ENCODE measurements at places on chromosomes 5 and 9.

DNA sequence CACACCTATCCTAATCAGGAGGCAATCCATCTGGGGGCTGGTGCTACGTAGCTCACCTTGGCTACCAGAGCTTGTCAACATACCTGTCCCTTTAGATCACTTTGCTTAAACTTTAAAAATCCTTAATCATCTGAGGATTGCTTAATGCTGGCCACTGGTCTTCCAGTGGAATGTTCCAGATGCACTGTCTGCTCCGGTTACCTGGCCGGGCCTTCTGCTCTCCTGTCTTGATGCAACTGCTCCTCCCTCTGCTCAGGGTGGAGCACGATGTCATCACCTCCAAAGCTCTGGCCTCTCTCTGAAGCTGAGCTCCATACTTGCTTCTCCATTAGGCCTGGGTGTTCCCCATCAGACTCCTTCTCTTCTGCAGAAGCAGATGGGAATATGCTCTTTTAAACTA is 106.5 kb upstream of the OTULINL start:
- no peak for DNase-seq

DNA sequence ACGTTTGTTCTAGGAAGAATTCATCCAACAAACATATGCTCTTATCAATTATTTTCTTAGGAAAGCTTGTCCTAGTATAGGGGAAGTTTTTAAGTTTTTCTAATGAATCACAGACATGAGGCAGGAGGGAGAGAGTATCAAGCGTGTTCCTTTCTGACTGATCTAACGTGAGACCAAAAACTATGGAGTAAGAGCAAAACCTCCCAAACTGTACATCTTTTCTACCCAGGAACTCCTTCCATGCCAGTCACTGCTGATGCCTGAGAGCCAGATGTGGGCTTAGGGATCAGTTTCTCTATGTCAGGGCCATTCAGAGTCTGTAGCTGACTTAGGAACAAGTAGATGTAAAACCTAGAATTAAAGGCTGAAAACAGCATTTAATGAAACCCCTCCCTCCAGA is 51.7 kb upstream of the NFIB start:
- no peak for DNase-seq

DNA sequence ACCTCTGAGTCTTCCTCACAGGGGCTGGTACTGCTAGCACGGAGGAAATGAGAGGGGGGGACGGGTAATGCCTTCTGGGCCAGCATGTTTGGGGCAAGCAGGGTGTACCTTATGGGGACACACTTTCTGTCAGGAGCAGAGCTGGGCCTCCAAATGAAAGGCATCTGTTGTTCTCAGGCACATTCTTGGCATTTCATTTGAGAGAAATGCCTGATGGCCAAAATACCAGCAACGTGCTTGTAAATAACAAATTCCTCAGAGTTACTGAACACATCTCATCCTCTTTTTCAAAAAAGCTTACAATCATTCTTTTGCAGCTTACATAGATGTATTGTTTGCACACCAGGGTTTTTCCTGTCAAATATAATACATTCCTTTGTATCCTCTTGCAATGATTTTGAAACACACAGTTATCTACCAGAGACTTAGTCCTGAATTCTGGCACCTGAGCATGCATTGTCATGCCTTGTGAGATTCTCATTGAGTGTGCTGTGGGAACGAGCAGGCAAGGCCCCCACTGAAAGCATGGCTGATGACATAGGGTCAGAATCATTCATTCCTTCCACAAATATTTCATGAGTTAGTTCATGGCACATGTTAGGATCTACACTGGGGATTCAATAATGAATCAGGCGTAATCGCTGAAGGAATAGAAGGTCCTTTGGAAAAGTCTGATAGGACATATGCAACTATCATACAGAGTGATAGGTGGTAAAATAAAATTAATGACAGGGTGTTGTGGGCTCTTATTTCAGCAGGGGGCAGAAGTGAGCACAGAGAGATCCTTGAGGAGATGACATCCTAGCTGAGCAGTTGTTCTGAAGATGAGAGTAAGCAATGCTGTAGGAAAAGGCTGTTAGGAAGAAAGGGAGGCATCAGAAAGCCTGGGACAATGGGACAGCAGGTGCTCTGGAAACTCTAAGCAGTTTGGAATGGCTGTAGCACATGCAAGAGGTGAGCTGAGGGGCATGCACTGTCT is 260.9 kb upstream of the TUT7 start:
- peak; percentile 17 for DNase-seq

GRCh38 chr5:118791926-118792734 is 196.2 kb downstream of the DTWD2 start:
- peak; percentile 7 for DNase-seq

DNA sequence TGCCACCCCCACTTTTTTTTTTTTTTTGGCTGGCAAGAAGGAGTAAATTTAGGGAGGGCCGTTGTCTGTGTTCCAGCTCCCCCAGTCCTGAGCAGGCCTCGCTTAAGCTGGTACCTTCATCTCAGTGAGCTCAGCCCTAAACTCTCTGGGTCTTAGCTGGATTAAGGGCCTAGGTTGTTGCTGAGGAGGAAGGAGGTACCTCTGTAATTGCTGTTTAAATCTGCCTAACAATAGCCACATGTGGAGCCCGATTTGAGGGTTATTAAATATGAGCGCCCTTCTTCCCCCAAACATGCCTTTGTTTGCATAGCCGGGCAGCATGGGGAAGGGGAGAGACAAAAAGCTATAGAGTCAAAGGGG is 179.0 kb upstream of the PITX1 start:
- DNase-seq = no peak

GRCh38 chr5:59562756-59563389 is 330.7 kb downstream of the PDE4D start:
- no peak for DNase-seq

GRCh38 chr5:175460126-175460525 is 16.1 kb upstream of the DRD1 start:
- no peak for DNase-seq

GRCh38 chr5:109408991-109409843 is 557 bp downstream of the PJA2 start:
- peak; percentile 85 for DNase-seq

DNA sequence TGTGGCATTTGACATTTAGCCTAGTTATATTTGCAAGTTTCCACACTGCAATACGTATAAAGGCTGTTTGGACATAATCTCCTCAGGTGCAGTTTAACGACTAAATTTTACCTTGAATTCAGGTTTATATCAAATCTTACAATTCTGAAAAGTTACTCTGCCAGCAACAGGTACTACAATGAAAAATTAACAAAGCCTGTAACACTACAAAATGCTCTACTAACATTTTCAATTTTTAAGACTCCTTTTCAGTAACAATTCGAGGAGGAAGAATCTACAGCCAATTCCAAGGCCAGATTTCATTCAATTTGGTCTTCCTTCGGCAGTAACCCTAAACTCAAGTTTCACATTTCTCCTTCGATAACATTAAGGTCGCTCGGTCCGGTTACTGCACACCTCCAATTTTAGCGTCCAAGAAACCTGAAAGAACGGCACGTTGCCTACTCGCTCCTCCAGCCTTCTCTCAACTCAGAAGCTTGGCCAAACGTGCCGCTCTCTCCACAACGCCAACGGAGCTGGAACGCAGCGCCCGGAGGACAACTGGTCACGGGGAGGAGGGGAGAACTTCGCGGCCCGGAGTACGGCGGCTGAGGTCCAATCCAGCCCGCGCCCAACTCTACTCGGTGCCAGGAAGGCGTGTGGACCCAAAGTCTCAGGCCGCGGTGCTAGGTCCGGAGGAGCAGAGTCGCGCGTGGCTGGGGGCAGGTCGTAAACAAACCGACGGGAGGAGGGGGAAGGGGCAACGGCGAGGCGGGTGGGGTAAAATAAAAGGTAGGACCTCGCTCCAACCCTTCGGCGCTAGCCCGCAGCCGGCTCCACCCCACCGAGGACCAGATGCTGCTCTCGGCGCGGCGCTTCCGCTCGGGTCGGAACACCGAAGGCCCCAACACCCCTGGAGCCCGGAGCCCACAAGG is 681 bp downstream of the FNIP1 start:
- DNase-seq = peak; percentile 54

DNA sequence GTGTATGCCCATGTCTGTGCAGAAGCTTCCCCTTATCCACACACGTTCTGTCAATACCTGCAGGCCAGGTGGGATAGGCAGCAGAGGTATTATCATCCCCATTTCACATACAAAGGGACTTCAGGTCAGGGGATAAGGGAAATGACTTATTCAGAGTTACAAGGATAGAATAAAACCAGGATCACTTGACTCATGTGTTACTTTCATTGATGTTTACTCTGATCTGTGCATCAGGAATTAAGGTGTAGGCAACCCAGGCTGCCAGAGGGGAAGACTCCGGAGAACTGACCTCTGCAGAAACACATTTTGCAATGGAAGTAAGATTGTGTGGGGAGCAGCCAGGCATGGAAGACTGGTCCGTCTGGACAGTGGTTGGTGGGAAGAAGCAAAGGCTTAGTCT is 74.2 kb upstream of the FSTL4 start:
- DNase-seq = no peak

DNA sequence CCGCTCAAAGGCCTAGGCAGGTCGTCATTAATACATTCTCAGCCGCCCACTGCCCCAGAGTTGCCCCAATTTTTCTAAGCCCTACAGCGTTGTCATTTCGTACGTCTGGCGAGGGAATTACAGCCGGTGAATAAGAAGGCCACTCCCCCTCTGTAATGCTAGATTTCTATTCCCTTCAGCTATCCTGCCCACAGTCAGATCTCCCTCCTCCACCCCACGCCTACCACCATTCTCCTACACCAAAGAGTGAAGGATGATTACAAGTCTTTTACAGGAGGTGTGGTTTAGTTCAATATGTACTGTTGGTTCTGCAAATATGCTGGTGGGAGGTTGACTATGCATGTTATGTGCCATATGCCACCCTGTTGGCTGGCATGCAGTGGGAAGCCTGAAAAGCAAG is 83.7 kb upstream of the SMIM15 start:
- DNase-seq = no peak

DNA sequence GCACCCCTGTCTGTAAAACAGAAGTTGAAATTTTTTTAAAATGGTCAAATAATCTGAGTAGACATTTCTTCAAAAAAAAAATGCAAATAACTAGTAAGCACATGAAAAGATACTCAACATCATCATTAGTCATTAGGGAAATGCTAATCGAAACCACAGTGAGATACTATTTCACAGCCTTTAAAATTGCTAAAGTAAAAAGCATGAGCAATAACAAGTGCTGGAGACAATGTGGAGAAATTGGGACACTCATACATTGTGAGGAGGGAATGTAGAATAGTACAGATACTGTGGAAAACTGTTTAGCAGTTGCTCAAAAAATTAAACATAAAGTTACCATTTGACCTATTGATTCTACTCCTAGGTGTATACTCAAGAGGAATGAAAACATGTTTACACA is 58.4 kb upstream of the RUSC2 start:
- DNase-seq = no peak

DNA sequence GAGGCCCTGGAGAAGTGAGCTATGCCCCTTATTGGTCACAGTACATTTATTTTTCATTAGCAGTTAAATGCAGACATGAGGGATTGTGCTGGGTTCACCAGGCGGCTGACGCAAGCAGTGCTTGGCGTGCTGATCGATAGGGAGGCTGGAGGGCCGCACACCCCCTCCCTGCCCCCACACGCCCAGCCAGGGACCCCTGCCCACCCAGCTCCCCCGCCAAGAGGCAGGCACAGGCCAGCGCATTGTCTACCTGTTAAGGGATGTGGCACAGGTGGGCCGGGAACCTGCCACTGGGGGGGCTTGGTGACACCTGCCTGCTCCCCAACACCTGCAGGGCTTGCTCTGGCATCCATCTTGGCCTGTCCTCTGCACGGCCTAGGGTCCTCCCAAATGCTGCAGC is 39.2 kb downstream of the HK3 start:
- DNase-seq = no peak

DNA sequence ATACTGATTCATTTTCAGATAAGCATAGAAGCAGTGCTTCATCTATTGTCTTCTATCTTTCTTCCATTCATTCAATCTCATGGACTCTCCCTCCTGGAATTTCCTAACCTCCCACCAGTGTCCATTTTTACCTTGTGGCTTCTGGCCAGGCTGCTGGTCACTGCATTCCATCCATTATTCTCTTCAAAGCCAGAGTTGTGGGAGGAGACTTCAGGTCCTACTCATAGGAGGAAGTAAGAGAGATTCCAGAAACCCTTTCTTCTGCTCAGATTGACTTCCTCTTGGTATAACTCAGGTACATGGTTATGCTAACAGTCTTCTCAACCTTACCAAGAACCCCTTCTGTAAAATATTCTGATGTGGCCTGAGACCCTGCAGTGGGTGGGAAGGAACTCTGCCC is 153.3 kb upstream of the SLC12A2 start:
- no peak for DNase-seq

DNA sequence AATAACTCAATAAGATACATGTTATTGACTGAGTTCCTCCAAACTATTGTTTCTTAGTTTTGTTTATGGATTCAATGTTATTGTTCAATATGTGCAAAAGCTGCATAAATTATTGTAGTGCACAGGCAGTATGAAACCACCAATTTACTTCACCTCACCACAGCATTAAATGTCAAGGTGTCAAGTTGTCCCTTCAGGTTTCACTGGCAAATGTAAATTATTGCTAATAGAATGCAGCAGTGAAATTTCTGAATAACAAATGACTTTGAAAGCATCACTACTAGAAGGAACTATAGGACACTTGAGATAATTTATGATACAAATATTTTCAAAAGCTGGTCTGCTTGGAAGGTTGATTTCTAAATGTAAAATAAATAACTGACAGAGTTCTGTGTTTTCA is 116.4 kb upstream of the PTPRD start:
- no peak for DNase-seq

- no peak for DNase-seq
These were observed 52.2 kb upstream of the SPINK5 start for GRCh38 chr5:148011398-148012137.

DNA sequence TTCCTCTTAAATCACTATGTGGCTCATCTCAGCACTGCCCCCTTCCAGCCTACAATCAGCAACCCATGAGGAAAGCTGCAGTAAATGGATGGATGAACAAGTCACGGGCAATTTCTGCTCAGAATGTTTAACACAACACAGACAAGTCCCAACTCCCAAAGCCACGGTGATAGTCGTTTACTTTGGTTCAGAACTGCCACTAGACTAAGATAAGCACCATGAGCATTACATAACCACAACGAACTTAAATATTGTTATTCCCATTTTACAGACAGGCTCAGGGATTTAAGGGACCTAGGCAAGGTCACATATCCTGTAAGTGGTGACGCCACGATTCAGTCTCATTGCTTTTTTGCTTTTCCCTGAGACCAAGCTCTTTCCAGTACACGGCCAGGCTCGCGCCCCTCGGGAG is 2.0 kb upstream of the SMIM27 start:
- DNase-seq = no peak

DNA sequence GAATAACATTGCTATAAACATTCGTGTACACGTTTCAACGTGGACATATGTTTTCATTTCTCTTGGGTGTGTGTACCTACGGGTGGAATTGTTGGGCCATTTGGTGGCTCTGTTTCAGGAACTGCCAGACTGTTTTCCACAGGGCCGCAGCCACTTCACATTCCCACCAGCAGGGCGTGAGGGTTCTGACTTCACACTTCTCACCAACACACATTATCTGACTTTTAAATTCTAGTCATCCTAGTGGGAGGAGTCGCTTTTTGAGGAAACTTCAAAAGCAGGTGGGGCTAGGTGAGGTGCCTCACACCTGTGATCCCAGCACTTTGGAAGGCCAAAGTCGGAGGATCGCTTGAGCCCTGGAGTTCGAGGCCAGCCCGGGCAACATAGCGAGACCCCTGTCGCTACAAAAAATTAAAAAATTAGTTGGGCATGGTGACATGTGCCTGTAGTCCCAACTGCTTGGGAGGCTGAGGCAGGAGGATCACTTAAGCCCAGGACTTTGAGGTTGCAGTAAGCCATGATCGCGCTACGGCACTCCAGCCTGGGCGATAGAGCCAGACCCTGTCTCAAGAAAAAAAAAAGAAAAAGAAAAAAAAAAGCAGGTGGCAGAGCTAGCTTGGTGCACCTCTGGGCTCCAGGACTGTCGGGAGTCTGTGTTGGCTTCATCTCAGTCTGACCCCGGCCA is 28.5 kb downstream of the TSPAN17 start:
- DNase-seq = no peak

Measured in activated CD4-positive, alpha-beta T cell treated with anti-CD3 and anti-CD28 coated beads, Interleukin-2, amount 50 U/mL, for 48 hours (primary cell).